ENCODE measurements at places on chromosomes 5 and 9.
A peak's percentile ranks its signal among the peaks of the same experiment; 100 is the strongest.

GRCh38 chr9:132588501-132589147 is 6.2 kb downstream of the BARHL1 start:
- no peak for DNase-seq

DNA sequence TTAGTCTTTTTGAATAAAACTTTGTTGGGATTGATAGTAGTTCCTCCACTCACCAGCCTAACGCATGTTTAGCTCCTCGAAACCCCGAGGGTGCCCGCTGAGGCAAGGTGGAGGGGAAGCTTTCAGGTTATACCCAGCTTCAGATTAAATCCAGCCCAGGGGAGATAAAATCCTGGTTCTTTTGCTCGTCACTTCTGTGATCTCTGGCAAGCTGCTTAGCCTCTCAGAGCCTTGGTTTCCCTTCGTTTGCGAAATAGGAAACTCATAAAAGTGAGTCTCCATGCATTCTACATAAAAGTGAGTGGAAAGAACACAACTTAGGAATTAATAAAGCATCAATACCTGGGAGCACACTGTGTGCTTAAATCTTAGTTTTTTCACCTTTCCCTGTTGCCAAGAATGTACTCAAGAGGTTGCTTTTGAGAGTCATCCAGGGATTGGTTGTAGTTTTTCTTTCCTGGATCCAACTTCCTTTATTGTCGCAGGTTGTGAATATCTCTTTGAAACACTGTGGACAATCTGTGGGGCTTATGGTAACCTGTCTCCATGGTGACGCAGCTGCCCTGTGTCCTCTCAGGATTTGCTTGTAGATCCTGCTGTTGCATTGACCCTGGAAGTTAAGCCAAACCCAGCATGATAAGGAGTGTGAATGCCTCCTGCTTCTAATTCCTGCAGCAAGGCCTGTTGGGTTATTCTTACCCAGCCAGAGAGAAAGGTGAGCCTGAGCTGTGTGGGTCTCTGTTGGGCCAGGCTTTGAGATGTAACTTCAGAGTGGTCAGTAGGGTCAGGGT is 2.0 kb downstream of the GALNT12 start:
- no peak for DNase-seq

- DNase-seq, result no peak
These were observed 140.8 kb downstream of the COL23A1 start for GRCh38 chr5:178449163-178450070.

DNA sequence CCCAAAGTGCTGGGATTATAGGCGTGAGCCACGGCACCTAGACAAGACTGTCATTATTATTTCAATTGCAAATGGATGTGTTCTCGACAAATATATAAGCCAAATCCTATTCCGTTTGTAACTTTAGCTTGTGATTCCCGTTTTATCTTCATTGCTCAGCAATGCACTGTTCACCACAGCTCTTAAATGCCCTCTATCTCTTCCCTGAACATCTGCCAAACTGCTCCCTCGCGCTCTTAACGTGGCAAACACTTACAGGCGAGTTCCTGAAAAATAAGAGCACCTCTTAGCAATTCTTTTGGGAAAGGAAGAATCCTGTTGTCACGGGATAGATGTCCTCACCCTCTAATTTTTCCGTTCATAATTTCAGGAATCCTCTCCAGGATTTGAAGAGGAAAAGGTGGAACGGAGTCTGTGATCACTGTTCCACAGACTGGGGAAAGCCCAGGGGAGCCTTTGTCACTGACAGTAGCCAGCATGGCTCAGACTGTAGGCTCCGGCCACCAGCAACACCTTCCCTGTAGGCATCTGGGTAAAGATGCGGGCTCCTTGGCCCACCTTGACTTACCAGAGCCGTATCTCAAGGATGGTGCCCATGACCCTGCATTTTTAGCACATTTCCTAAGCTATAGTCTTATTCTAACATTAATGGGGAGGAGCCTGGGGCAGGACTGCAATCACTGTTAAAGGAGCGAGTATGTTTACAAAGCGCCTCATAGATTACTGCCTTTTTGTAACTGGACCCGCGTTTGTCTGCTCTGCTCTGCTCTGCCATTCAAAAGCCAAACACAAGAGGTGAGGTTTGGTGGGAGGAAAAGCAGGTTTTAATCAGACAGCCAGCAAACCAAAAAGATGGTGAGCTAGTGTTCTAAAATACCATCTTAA is 20.2 kb upstream of the GNPDA1 start:
- no peak for DNase-seq

DNA sequence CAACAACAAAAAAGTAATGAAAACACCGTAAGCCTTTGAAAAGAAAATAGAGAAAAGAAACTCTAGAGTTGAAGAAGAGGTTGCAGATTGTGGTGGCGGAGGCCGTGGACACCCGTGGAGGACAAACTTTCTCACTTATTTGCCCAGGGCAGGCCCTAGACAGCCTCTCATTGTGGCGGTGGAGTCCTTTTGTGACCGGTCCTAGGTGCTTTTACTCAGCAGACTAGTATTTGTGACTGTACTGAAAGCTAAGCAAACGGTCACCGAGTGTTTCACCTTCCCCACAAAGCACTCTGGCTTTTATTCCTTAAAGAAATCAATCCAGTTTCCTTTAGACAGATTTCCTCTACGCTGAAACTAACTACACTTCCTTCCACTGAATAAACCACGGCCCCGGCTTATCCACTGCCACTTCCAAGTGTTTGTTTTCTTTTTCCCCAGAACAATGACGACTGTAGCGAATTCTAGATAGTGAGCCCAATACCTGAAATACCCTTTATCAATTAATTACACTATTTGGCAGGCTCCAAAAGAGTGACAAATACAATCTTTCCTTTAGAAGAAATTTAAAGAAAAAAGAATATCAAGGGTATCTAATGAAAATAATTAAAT is 210.2 kb upstream of the TARS1 start:
- no peak for DNase-seq

GRCh38 chr5:66553368-66553912 is 42.8 kb upstream of the MAST4 start:
- DNase-seq, result no peak

DNA sequence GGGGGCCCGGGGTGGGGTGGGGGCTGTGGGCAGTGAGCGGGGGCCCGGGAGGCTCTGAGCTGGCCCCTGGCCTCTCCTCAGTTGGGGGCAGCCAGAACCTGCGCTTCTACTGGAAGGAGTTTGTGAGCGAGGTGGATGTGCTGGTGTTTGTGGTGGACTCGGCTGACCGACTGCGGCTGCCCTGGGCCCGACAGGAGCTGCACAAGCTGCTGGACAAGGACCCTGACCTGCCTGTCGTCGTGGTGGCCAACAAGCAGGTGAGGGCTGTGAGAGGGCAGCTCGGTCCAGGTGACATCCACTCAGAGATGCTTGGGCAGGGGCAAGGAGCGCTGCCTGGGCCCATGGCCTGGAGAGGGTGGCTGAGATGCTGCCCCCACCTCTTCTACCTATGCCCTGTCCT is 3.4 kb downstream of the ARL10 start:
- DNase-seq, result no peak

- DNase-seq, result peak; percentile 99
These were observed 111.4 kb upstream of the SLC1A3 start for GRCh38 chr5:36494841-36495601.

DNA sequence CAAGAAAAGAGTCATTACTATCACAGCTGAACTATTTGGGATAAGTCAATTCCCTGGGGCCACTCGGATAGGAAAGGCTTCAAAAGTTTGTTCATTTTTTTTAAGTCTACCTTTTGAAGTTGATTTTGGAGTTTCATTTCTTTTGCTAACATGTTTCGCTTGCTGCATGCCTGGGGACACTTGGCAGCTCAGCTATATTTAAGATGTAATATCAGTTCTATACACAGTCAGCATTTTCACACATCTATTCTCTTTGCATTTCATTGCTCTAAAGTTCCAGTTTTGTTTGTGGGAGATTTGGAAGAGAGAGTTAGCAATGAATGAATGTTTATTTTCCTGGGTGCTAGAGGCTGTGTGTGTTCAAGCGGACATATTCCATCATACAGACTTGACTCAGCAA is 445.2 kb upstream of the GRAMD2B start:
- DNase-seq, result no peak

GRCh38 chr9:70260007-70260443 is 1.2 kb downstream of the SMC5 start:
- DNase-seq, result no peak

- no peak for DNase-seq
These were observed 77.0 kb upstream of the STARD4 start for GRCh38 chr5:111589316-111589715.

- DNase-seq, result peak; percentile 1
These were observed 49.5 kb upstream of the SPINK5 start for GRCh38 chr5:148014276-148014675.

- DNase-seq, result no peak
These were observed 280.4 kb downstream of the CDH9 start for GRCh38 chr5:26757941-26758340.

GRCh38 chr9:136722969-136723356 is 10.6 kb downstream of the DIPK1B start:
- no peak for DNase-seq

GRCh38 chr9:36064448-36065037 is 27.8 kb downstream of the RECK start:
- DNase-seq, result peak; percentile 47

- no peak for DNase-seq
These were observed 657 bp downstream of the MAT2B start for GRCh38 chr5:163506095-163506457.

- DNase-seq, result no peak
These were observed 402.4 kb upstream of the PTGER4 start for GRCh38 chr5:40277161-40277906.

DNA sequence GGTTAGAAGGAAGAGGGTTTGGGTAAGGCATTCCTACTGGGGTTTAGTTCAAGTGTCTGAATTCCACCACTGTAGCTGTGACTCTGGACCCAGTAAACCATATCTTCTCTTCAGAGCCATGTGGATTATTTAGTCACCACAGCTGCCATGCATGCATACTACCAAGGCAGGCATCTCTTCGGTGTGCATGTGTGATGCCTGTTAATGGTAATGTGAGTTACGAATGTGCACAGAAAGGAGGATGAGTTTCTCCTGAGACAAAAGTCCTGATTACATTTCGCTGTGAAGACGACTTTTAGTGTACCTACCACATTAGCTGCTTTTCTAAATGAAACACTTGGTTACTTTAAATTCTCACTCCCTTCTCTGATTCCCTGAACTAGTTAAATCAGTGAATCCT is 9.3 kb downstream of the PBX3 start:
- no peak for DNase-seq

GRCh38 chr9:110650261-110650660 is 18.3 kb upstream of the MUSK start:
- peak; percentile 73 for DNase-seq

GRCh38 chr9:130110596-130111021 is 56.9 kb downstream of the GPR107 start:
- DNase-seq, result peak; percentile 47

GRCh38 chr5:157862183-157862851 is 3.4 kb upstream of the CLINT1 start:
- DNase-seq, result no peak

DNA sequence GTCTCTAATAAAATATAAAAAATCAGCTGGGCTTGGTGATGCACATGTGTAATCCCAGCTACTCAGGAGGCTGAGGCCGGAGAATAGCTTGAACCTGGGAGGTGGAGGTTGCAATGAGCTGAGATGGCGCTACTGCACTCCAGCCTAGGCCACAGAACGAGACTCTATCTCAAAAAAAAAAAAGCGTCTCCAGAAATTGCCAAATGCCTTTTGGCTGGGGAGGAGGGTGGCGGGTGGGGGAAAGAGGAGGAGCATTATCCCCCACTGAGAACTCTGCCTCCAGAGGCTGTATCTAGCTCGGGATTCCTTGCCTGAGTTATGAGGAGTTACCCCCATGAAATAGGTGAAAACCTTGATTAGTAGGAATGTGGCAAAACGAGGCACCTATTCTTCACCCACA is 4.8 kb downstream of the ROPN1L start:
- no peak for DNase-seq

DNA sequence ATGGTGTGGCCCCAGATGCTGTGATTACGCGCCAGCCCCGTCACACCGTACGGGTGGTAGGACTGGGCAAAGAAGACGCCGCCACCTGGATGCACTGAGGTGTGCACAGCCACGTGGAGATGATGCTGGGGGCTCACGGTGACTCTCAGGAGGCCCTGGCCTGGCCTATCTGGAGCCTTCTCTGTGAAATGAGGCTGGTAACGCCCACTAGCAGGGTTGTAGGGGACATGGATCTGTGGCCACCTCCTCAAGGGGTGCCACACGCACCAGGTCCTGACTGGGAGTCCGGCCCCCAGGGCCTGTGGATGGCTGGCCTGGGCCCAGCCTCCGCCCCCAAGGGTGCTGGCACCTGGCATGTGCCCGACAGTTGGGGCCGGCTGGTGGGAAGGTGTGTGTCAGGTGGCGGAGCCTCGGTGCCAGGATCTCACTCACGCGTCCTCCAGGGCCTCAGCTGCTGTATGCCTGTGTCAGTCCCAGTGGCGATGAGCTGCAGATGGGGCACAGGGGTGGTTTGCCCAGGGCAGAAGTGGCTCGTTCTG is 32.4 kb downstream of the NEK6 start:
- no peak for DNase-seq

- no peak for DNase-seq
These were observed 212.4 kb upstream of the DMAC1 start for GRCh38 chr9:8011974-8012373.

DNA sequence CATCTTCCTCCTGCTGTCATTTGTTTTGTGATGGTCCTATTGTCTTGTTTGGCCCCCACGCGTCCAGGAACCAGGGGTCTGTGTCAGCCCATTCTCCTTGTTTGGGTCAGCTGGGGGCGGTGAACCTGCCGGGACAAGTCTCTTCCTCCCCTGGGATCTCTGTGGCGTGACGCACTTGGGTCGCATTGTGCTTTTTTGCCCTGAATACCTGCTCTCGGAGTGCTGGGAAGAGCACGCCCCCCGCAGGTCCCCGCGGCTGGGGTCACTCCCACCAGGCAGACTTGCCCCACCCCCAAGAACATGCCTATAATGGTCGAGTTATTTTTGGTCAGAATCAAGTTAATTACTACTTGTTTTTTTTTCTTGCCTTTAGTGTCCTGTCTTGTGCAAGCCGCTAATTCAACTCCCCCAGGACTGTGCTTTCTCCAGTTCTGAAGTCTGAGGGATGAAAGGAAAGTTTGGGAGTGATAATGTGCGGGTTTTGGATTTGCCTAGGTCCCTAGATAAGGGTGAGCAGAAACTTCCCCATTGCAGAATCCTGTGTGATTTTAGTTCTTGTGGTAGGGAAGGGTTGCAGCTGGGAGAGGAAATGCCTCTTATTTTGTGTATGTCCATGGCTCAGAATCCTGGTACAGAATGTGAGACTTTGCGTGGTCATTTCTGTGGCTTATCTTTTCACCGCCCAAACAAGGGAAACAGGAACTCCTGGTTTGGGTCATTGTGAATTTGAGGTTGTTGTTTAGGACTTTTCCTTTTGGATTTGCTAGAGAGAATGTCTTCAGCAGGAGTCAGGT is 789 bp downstream of the ACER2 start:
- DNase-seq, result no peak

- DNase-seq, result peak; percentile 41
These were observed 111.3 kb downstream of the SSBP2 start for GRCh38 chr5:81639556-81639955.

- DNase-seq, result peak; percentile 84
These were observed 90.4 kb downstream of the ZNF608 start for GRCh38 chr5:124655921-124656511.

GRCh38 chr5:93583439-93583767 is 381 bp downstream of the NR2F1 start:
- no peak for DNase-seq

GRCh38 chr9:80836013-80836412 is 853.3 kb downstream of the TLE1 start:
- DNase-seq, result no peak

All from fibroblast of upper back skin (primary cell).